ENCODE measurements at places on chromosomes 1 and 21. TPM values are rescaled to one million over a fixed set of nuclear protein-coding genes. Genes with fewer than 3 reads are reported as not detected.

- DNase-seq: no peak
Observed at GRCh38 chr1:40462956-40463590, 12.8 kb downstream of the ZFP69B start.

- DNase-seq: no peak
Observed at GRCh38 chr1:187714470-187714869, 885.7 kb downstream of the PLA2G4A start.

- no peak for DNase-seq
Observed at GRCh38 chr1:68129536-68130250, 79.3 kb upstream of the DIRAS3 start.

- DNase-seq: peak; percentile 20
Observed at GRCh38 chr1:115479055-115479482, 141.0 kb upstream of the NGF start.

DNA sequence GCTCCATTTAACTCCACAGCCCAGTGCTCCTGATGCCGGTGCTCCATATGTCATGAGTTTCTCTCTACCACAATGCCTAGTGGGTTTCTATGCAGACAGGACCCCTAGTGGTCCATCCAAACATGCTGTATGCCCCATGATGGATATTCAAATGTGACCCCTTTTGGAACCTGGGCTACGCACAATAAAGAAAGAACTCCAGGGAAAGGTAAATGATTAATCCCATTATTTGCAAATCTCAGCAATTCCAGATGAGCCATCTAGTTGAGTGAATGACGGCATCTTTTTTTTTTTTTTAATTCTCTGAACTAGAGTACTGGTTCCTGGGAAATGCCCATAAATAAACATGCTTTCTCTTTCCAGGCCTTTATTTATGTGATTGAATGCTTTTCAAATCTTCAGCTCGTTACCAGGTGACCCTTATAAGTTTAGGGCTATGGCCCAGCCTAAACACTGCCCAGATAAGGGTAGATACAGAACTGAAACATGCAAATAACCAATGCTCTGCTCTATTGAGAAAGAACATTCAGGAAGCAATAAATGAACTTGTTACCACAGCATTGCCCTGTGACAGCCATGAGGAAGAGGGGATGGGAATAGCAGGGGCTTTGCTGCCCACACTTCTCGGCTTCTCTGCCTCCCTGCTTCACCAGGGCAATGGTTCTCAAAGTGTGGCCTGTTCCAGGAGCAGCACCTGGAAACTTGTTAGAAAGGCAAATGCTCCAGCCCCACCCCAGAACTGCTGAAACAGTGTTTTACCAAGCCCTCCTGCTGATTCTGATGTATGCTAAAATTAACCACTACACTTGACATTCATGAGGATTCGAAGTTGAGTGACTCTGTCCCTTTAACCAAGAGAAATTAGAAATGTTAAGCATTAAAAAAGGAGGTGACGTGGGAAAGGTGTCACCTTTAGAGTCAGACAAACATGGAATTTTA is 151.7 kb downstream of the SEC16B start:
- no peak for DNase-seq

GRCh38 chr1:14598498-14599182 is at the start of gene KAZN:
TSS of gene KAZN (plus strand) at chr1:14598685.
- DNase-seq: no peak

GRCh38 chr1:160375788-160376524 is 9.1 kb downstream of the NHLH1 start:
- no peak for DNase-seq

DNA sequence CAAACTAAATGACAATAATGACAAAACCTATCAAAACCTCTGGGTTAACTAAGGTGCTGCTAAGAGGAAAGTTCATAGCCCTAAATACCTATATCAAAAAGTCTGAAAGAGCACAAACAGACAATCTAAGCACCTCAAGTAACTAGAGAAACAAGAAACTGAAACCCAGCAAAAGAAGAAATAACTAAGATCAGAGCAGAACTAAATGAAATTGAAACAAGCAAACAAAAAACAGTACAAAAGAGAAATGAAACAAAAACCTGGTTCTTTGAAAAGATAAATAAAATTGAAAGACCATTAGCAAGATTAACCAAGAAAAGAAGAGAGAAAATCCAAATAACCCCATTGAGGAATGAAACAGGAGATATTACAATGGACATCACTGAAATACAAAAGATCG is 44.8 kb upstream of the KIAA0040 start:
- no peak for DNase-seq

DNA sequence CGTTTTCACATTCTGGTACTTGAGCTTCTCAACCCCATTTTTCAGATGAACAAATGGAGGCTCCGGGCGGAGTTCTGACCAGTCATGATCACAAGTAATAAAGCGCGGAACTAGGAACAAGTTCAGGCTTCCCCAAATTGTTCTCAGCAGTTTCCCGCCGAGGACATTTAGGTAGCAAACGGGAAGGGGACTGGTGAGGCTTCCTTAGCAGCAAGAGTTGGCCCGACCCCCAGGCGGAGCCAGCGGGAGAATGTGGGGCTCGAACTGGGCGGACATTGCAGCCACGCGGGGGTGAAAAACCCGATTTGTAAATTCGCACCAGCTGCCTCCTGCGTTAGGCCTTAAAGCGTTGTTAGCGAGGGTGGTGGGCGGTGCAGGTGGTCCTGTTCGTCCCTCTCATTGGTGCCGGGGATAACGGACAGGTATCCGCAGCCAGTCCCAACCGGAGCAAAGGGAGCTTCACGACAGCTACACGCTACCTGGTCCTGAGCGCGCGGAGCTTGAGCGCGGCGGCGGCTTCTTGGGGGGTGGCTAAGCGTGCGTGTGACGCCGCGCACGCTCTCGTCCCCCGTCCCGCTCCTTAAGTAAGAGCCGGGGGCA is 15.3 kb downstream of the SEMA6C start:
- peak; percentile 90 for DNase-seq

COPA gene
- polyA plus RNA-seq: 177 TPM

All from left kidney (tissue), 8 donors.